ENCODE measurements at places on chromosomes 1 and 21.

GRCh38 chr1:101438359-101438758 is 201.5 kb downstream of the S1PR1 start:
- DNase-seq, result no peak

- no peak for DNase-seq
Measured at GRCh38 chr1:28296401-28297261, 32.2 kb upstream of the MED18 start.

GRCh38 chr21:29056005-29056404 is 17.4 kb downstream of the CCT8 start:
- no peak for DNase-seq

DNA sequence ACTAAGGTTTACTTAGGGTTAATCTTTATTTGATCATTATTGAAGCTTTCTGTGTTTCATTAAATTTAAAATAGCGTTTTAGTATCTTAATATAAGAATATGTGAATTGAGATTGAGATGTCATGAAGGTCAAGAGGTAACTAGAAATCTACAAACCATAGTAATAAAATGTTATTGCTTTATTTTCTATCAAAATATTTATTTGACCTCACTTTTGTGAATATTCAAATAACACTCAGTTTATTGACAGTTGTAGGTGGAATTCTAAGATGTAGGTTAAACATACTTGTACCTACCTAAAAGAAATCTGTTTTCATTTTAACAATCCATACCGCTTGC is 5.7 kb downstream of the ADGRL2 start:
- DNase-seq, result no peak

GRCh38 chr1:12144969-12145368 is 21.8 kb upstream of the TNFRSF1B start:
- no peak for DNase-seq

GRCh38 chr21:33871171-33871570 is 44.4 kb downstream of the ATP5PO start:
- DNase-seq, result peak; percentile 8

GRCh38 chr1:76496871-76497270 is 370.4 kb upstream of the ST6GALNAC5 start:
- no peak for DNase-seq

DNA sequence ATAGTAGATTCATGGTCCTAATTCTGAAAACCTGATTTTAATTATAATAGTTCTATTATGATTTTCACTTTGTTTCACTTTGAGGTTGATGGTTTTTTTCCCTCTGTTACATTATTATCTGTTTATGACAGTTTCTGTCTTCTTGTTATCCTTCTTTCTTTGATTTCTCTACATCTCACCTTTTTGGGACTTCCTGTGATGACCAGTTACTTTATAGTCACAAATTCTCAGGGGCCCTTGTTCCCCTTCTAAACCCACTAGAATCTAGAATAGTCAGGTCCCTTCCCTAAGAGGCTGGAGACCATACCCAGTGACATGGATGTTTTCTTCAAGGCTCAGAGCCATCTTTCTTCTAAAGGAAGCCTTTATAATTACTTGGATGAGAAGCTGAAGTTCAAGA is 238.4 kb downstream of the GPR52 start:
- DNase-seq, result no peak

DNA sequence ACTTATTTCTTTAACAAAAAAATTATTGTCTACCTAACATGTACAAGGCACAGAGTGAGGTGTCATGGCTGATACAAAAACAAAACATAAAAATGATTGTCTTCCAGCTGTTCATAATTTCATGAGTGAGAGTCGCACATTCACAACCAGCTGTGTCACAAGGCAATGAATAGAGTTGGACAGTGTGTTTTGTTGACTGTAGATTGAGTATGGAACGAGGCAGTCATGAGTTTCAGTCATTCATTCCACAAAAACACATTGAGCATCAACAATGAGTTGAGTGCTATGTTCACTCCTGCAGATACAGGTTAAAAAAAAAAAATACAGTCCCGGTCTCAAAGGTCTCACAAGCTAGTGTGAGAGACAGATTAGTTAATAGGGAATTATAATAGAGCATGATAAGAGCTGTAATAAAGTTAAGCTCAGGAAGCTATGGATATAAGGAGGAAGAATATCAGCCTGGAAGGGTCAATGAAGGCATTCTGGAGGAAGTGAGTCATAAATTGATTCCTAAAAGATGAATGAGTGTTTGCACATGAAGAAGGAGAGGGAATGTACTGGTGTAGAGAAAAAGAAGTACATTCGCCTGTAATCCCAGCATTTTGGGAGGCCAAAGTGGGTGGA is 47.8 kb upstream of the ARHGAP29 start:
- DNase-seq, result no peak

GRCh38 chr1:47771751-47772150 is 225.4 kb downstream of the TRABD2B start:
- no peak for DNase-seq

GRCh38 chr1:155527677-155528076 is 34.9 kb downstream of the ASH1L start:
- peak; percentile 55 for DNase-seq

GRCh38 chr1:58884706-58885661 is 101.1 kb upstream of the JUN start:
- DNase-seq, result peak; percentile 44

DNA sequence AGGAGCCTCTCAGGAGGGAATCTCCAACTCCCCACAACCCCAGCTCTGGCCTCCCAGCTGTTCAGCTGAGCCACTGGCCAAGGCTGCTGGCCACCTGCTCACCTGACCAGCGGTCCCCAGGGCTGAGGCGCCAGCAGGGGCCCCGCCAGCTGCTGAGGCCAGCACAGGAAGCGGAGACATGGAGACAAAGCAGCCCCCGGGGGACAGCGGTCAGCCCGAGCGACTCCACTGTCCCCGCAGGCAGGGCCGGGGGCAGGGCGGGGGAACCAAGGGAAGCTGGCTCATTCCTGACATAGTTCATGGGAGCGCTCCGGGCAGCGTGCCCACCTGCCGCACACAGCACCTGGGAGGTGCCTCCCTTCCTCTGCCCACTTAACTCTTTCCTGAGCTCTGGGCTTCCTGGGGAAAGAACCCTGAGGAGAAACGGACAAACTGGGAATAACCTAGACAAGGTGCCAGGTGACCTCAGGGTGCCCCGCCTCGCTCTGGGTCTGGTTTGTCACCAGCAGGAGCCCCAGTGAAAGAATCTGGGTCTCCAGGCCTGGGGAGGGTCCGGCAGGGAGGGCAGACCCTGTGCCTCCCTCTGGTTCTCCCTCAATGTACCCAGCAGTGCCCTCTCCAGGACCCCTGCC is 10.7 kb downstream of the EPHA2 start:
- DNase-seq, result no peak

DNA sequence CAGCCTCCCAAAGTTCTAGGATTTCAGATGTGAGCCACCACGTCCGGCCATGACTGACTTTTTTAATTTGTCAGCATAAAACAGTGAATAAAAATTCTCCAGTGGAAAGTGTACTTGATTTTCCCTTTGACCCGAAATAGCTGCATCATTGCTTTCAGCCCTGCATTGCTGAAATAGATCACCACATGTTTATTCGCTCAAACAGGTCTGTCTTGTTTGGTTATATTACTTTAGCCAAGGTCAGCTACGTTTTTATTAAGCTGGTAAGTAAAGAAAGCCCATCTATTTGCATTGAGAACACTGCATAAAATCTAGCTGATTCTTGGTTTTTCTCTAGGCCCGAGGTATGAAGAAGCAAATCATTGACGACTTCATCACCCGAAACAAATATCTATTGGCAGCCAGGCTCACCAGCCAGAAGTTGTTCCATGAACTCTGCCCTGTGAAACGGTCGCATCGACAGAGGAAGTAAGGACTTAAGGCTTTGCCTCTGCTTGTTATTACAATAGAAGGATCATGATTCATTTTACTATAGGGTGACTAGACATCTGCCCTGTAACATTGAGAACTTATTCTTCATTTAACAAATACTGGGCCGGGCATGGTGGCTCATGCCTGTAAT is 25.6 kb downstream of the AGMAT start:
- DNase-seq, result no peak

Data from inflammatory macrophage treated with lipopolysaccharide for 1 hour (primary cell).